Thymus (tissue), 14 donors: ENCODE measurements at places on chromosomes 1 and 21. TPM values are rescaled to one million over a fixed set of nuclear protein-coding genes. Genes with fewer than 3 reads are reported as not detected.

ATP5PF gene
- total RNA-seq: 128 TPM

BRINP2 gene
- total RNA-seq: 0.09 TPM

PSRC1 gene
- total RNA-seq: 16.6 TPM

FCGR1A gene
- 2.7 TPM for total RNA-seq

DNA sequence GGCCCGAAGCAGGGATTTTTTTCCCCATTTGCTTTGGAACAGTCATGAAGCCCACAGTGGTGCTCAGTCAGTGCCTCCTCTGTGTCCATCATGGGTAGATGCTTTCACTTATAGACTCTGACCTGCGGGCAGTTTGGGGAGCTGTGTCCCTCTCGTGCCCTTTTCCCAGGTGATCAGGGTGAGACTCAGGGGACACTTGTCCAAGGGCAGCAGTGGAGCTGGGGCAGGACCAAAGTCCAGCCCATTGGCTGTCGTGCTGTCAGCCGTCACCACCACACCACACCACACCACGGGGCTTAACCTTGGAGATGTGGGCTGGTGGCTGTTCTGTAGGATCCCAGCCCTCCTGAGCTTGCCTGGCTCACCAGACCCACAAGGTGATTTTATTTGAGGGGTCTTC lies 34.9 kb downstream of the SIM2 start:
- DNase-seq: no peak

DNA sequence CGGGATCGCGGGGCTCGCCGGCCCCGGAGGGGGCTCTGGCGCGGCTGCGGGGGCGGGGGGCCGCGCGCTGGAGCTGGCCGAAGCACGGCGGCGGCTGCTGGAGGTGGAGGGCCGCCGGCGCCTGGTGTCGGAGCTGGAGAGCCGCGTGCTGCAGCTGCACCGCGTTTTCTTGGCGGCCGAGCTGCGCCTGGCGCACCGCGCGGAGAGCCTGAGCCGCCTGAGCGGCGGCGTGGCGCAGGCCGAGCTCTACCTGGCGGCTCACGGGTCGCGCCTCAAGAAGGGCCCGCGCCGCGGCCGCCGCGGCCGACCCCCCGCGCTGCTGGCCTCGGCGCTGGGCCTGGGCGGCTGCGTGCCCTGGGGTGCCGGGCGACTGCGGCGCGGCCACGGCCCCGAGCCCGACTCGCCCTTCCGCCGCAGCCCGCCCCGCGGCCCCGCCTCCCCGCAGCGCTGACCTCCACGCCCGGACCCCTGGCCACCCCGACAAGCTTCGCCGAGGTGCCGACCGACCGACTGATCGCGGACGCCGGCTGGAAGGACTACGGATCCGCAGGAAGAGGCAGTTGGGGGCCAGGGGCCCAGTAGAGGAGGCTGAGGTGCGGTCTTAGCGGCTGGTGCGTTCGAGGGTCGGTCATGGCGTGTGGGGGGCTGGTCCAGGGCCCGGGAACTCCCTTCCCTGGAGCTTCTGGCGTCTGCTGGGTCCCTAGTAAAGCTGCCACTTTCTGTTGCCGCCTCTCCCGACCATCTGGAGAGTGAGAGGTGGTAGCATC lies 711 bp downstream of the TRNP1 start:
- DNase-seq: no peak

DNA sequence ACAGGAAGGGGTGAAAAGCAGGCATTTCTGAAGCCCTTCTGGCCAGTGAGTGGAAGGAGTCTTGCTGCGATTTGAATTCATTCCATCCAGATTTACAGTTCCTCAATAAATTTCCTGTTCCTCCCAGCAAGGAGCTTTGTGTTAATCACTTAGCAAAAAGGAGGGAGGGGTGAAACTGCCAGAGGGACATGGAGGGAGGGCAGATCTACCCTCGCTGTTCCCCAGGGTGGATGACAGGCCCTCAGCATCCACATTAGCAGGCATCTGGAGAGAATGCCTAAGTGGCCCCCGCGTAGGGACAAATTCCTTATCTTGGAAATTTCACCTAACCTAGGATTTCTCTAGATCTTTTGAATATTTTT lies 1.2 kb downstream of the ETV3 start:
- no peak for DNase-seq

GRCh38 chr1:176211396-176212165 lies 4.5 kb upstream of the COP1 start:
- no peak for DNase-seq

GRCh38 chr1:115006191-115006590 lies 23.4 kb upstream of the TSHB start:
- no peak for DNase-seq
